ENCODE measurements at places on chromosomes 6 and 20.

- DNase-seq, result no peak
These were observed 417.9 kb downstream of the CD109 start for GRCh38 chr6:74113901-74114300.

- no peak for DNase-seq
These were observed 43.6 kb downstream of the NHLRC1 start for GRCh38 chr6:18078866-18079265.

GRCh38 chr6:47203266-47203937 is 106.3 kb downstream of the TNFRSF21 start:
- DNase-seq, result no peak

DNA sequence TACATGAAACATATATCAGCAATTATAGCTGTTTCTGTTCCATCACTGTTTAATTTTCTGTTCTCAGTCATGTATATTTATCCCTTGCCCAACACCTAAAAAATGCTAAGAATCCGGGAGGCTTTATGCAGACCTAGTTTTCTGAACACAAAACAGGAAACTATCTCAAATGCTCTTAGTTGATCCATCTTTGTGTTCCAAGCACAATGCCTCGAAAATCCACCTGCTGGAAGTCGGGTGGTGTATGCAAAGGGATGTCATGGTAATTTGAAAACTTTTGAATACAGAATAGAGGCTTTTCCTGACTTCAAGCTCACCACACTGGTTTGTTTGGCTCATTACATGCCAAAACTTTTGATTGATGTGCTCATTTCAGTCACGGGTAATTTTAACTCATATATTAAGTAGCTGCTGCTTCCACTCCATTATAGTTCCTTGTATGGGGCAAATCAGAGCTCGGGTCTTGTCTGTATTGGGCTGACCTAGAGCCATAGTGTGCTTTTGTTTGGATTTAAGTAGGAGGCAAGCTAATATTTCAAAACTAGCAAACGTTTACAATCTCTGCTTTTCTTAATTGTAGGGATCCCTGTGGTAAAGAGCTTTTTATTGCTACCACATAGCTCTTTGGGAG is 646.5 kb upstream of the EPHA7 start:
- DNase-seq, result no peak

GRCh38 chr6:101662111-101662897 is 268.8 kb downstream of the GRIK2 start:
- DNase-seq, result no peak

DNA sequence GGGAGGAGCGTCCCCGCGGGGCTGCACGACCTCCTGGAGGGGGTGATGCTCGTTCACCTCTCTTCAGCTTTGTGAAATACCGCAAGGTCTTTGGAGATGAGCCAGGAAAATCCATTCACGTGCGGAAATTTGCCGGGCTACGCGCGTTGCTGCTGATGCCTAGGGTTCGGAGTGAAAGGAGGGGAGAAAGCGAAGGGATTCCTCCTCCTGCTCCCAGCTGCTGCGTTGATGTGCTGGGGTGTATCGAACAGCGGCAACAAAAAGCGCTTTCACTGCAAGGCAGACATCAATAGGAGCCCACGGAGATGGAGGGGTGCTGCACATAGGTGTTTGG is 391 bp upstream of the B3GAT2 start:
- DNase-seq, result no peak

- DNase-seq, result no peak
These were observed 52.4 kb downstream of the ELOVL4 start for GRCh38 chr6:79894939-79895338.

DNA sequence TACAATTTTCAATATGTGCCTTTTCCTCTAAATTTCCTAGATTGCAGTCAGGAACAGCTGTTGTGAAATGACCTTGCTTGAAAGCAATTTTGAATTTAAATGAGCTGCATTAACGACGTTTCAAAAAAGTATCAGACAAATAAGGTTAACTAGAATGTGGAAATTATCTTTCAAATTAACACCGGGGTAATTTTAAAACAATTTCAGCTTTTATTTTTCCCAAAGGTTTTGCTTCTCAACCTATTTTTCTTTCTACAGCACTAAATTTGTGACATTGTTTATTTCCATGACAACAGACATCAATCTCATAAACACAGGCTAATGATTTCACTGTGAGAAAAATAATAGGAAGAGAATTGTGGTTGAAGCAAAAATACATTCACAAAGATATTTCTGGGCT is 38.5 kb downstream of the COL12A1 start:
- DNase-seq, result no peak

DNA sequence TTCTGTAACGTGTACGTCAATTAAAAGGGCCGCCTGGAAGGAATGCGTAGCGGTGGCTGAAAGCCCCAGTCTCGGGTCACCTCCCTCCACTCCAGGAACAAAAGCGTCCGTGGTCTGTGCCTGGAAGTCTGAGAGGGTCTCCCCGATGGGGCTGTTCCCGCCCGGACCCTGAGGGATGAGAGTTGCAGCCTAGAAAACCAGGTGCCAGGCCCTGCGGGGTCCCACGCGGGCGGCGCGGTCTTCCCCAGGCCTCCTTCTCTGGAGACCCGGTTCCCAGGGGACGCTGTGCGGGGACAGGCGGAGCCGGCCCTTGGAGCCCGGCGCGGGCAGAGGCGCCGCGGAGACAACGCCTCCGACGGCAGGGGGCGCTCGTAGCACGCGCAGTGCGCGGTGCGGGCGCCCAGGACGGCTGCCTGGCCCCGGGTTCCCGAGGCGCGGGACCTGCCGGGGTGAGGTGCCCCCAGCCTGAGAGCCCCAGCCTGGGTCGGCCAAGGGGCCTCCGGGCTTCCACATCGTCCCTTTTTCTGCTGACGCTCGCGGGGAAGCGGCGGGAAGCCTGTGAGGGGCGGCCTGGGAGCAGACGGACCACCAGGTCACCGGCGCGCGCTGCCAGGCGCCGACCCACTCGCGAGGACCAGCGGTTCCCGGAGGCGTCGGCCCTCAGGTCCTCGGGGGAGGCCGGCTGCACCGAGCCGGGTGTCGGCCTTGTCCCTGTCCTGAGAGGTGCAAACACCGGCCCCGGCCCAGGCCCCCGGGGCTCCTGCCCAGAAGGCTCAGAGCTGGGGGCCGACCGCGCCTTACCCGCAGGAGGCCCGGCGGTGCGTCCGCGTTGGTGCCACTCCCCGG is 5.3 kb upstream of the FOXC1 start:
- DNase-seq, result peak; percentile 80

- no peak for DNase-seq
These were observed 20.1 kb upstream of the HS3ST5 start for GRCh38 chr6:114362957-114363356.

GRCh38 chr6:148608199-148608951 is 138.5 kb upstream of the UST start:
- DNase-seq, result no peak

DNA sequence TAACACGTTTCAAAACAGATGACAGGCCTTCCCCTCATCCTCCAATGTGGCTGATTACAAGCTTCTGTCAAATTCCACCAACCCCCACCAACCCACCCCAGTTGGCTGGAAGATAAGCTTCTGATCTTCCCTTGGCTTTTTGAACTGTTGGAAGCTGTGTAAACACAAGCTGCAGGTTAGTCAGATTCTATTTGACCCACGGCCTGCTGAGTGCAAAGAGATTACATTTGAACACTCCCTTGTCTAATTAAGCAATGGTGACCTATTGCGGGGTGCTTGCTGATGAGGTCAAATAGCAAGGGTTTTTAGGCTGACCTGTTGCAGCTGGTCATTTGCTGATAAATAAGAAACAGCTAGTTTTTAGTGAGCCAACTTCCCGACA is 379.7 kb downstream of the BMP2 start:
- DNase-seq, result no peak

- no peak for DNase-seq
These were observed 334.1 kb downstream of the BCKDHB start for GRCh38 chr6:80440496-80441115.

- no peak for DNase-seq
These were observed 699.9 kb downstream of the FRK start for GRCh38 chr6:115360602-115361325.

- peak; percentile 48 for DNase-seq
These were observed 706 bp upstream of the SNX14 start for GRCh38 chr6:85594197-85594930.

DNA sequence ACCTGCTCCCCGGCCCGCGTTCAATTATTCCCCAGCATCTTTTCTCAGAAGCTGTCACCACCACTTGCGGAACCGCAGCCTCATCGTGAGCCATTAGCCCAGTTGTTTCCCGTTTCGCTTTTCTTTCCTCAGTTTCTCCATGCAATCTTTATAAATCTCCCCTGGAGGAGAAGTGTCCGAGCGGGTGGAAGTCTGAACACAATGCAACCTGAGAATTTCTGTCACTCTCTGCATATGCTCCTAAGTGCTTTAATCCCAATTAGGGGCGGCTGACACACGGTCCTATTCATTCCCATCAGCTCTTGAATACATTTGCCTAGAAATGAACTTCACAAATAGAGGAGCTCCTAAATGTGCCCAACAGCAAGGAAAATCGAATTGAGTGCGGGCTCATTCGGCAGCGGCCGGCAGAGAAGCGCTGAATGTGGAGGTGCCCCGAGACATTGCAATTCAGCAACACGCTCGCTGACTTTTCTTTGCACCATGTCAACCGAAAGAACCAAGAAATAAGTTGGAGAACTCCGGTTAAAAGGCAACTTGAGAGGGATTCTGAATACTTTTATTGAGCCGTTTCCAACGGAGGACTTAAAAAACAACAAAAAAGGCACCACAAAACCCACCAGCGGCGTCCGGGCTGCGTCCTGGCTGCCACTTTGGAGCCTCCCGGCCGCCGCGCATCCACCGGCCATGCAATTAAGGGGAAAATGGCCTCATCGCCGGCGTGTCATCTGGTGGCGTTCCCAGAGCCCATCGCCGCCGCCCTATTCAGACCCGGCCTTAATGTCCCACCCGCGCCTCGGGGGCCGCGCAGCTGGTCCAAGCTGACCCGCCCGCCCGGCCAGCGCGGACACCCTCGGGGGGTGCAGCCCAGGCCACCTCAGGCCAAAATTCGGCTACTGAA is 3.9 kb upstream of the PRDM13 start:
- DNase-seq, result no peak

- peak; percentile 52 for DNase-seq
These were observed at the start of gene ITPR3 for GRCh38 chr6:33620856-33621710. Gene ITPR3, plus strand, starts transcription at chr6:33621322. Its CDS starts 281 bp downstream, at chr6:33621603.

GRCh38 chr20:347317-347639 is 367 bp downstream of the NRSN2 start:
- DNase-seq, result no peak

DNA sequence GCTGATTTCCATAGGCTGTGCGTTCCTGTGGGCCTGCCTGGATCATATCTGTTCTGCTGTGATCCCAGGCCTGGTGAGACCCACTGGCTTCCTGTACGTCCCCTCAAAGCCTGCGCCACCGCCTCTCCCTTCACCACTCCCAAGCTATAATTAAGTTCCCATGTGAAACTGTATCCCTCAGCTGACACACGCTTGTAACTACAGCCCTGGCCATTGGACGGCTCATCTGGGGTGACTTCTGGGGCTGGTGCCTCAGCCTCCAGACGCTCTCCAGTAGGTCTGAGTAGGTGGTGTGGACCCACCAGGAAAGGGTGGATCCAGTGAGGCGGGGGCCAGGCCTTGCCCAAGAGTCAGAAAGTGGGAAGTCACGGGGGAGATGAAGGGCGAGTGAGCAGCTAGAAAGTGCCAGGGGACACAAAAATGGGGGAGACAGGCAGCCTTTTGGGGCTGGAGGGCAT is 21.0 kb downstream of the PPARD start:
- no peak for DNase-seq

- no peak for DNase-seq
These were observed 82.5 kb downstream of the TRIM27 start for GRCh38 chr6:28841290-28841689.

- no peak for DNase-seq
These were observed 122.0 kb upstream of the BMP5 start for GRCh38 chr6:55997223-55997874.

GRCh38 chr20:63156221-63156671 is 59.7 kb downstream of the YTHDF1 start:
- DNase-seq, result no peak

- no peak for DNase-seq
These were observed 28.1 kb upstream of the HLA-C start for GRCh38 chr6:31299947-31300346.

DNA sequence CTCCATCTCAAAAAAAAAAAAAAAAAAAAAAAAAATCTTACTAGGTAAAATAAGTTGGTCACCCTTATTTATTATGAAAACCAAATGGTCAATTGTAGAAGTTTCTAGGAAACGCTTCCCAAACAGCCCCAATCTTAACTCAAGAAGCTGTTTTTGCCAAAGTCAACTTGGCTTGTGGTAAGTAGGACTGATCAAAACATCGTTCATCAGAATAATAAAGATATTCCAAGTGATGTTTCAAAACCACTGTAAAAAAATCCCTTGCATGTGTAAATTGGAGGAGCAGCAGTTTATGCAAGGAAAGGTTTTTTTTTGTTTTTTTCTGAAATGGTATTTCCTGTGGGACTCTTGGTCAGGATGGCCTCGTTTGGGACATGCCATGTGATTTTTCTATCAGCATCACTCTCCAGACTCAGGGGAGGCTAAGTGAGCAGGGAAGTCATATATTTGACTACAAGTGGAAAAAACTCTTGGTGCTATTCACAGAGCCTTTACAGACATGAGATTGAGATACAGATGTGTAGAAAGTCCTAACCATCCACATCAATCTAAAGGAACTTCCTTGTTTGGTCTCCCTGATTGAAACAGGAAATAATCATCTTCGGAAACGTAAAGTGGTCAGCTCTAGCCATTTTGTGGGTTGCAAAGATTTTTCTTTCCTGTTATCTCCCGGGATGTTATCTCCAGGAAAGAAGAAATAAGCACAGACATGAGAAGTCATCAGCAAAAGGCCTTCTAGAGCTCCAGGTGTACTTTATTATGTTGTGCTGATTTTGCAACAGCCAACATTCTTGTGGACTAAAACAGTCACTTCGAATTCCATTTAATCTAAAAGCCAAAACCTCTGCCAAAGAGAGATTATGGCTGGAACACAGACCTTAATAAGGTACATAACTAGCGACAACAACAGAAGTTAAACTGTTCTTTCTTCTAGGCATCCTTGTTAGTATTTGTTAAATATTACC is 177.8 kb downstream of the EDN1 start:
- no peak for DNase-seq

DNA sequence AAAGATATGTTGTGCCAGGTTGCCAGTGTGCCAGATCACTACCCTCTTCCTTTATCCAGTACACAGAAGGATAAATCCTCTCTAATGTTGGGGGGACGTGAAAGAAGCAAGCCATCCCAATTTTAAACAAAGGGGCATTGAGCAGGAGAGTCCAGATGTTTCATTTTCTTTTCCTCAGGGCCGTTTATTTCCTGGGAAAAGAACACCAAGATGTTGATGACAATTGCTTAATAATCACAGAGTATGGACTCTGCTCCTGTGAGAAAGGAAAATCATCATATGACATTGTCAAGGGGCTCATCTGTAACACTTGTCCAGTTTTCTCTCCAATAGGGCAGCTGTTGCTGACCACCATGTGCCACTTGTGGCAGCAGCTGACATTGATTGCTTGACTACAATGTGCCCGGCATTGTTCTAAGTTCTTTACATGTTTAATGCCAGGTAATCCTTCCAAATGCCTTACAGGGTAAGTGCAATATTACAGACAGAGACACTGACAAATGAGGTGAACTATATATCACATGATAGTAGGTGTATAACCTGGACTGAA is 161.4 kb downstream of the CD109 start:
- DNase-seq, result no peak
